Heart left ventricle (tissue), 16 donors: ENCODE measurements at places on chromosomes 11 and 22.
A peak's percentile ranks its signal among the peaks of the same experiment; 100 is the strongest.

DNA sequence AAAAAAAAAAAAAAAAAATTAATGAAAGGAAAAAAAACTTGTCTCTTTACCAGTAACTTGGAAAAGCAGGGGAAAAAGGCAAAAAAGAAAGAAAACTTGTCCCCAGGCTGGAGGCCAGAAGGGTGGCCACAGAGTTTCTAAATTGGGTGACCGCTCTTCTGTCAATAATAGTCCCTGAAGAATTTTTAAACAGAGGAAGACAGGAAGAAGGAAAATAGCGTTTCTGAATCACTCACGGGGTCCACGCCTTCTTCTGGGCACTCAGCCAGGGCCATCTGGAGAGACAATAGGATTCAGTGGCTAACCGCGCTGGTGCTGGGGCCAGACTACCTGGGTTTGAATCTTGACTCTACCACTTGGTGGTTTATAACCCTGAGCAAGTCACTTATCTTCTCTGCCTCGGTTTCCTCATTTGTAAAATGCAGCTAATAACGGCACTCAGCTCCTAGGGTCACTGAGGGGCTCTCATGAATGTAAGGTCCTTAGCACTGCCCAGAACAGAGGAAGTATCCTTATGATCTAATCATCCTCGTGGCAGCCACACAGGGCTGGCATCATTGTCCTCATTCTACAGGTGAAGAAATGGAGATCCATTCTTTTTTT is 7.0 kb downstream of the C11orf86 start:
- peaks cover 12% of the 10 kb centered on the region for H3K4me1 ChIP-seq
- no peak overlapping the region for H3K4me3 ChIP-seq
- DNase-seq, result peak; percentile 92
- no peaks in the 10 kb centered on the region for H3K27me3 ChIP-seq
- H3K27ac ChIP-seq, result peak overlapping the region; percentile 12

DNA sequence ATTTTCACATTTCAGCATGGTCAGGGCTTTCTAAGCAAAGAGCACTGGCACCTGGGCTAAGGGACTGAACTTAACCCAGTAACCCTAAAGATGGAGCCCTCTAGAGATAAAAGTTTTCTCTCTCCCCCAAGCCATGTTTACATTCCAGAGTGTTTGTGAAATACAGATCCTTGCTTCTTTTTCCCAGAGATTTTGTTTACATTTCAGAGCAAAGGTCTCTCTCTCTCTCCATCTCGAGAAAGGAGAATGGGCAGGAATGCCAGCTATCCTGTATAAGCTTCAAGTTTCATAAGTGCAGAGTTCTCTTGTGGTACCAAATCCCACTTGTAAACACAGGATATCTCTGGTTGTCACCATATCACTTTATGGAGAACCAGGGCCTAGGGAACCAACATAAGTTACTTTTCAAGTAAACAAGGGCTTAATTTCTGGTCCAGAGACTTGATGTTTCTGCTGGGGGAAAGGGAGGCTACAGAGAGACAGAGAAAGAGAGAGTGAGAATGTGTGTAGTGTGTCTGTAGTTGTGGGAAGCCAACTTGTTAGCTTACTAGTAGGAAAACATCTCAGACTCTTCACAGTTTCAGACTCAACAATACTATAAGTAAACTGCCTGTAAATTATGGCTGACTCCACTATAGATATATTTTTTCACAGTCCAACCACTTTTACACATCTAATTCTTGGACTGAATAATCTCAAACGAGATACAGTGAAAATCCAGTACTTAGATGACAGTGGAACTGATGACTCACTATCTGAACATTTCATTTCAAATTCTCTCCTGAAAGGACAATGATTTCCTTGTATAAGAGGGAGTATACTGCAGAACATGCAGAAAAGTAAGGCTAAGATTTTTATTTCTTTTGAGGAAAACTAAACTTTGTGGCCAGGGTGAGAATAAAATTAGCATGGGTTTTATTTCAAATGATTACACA is 76.2 kb downstream of the ARHGAP32 start:
- no peak overlapping the region for H3K4me3 ChIP-seq
- no peaks in the 10 kb centered on the region for H3K36me3 ChIP-seq
- no peaks in the 10 kb centered on the region for H3K4me1 ChIP-seq
- H3K27me3 ChIP-seq, result no peaks in the 10 kb centered on the region

- DNase-seq, result no peak
- no peaks in the 10 kb centered on the region for H3K27me3 ChIP-seq
- H3K4me1 ChIP-seq, result no peaks in the 10 kb centered on the region
- H3K27ac ChIP-seq, result no peak overlapping the region
- H3K4me3 ChIP-seq, result no peak overlapping the region
These were observed 2.2 kb upstream of the C11orf16 start for GRCh38 chr11:8934742-8935488.

DNA sequence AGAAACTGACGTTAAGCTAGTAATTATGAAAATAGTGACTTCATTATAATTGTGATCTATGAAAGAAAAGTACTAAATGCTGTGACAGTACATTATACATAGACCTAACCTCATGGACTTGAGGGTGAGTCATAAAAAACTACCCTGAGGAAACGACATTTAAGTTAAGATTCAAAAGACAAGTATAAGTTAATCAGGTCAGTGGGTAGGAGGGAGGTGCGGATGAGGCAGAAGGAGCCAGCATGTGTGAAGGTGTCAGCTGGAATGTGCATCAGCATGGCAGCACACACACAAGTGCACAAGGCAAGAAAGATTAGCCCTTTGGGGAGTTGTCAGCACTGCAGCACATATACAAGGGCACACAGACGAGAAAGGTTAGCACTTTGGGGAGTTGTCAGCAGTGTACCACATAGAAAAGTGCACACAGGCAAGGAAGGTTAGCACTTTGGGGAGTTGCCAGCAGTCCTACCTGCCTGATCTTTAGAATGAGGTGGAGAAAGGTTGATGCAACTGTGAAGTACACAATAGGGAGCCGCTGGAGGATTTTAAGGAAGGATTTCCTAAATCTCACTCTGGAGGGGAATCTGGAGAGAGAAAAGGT is 31.6 kb upstream of the CAVIN3 start:
- no peaks in the 10 kb centered on the region for H3K36me3 ChIP-seq
- no peak overlapping the region for H3K27ac ChIP-seq
- no peaks in the 10 kb centered on the region for H3K4me1 ChIP-seq
- no peak for DNase-seq
- H3K27me3 ChIP-seq, result no peaks in the 10 kb centered on the region

DNA sequence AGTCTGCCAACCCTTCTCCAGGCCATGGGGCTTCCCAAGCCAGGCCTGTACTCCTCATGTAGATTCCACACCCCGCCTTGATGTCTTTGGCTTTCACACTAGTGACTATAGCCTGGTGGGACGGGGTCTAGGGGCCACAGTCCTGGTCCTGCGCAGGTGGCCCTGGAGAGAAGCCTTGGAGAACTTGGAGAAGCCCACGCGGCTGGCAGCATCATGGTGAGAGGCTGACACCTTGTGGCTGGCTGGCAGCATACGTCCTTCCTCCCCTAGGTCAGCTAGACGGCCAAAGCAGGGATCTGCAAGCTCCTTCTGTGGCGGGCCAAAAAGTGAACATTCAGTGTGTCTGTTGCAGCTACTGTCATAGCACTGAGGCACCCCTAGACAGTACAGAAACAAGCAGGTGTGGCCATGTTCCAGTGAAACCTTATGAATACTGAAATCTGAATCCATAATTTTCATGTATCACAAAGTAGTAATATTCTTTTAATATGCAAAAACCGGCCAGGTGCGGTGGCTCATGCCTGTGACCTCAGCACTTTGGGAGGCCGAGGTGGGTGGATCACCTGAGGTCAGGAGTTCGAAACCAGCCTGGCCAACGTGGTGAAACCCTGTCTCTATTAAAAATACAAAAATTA is 42.0 kb downstream of the FAM83F start:
- peak; percentile 64 for DNase-seq
- H3K4me3 ChIP-seq, result no peak overlapping the region
- no peaks in the 10 kb centered on the region for H3K36me3 ChIP-seq
- H3K4me1 ChIP-seq, result peaks cover 3% of the 10 kb centered on the region
- H3K27ac ChIP-seq, result no peak overlapping the region

DNA sequence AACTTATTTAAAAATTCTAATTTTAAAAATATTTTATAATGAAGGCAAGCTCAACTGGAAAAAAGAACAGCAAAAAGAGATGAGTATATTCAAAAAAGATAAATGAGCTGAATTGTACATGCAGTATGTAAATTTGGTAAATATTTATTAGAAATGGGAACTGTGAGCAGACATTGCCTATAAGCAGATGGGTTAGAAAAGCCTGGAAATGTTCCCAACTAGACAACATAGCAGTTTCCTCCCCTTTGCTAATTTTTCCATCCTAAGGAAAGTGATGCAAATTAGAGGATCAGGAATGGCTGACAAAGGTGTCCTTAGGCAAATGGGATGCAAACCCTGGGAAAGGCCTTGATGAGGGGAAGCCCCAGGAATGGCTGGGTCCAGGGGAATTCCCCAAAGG is 37.2 kb downstream of the TP53I11 start:
- DNase-seq, result no peak
- H3K4me3 ChIP-seq, result no peak overlapping the region
- peaks cover 10% of the 10 kb centered on the region for H3K36me3 ChIP-seq
- no peaks in the 10 kb centered on the region for H3K27me3 ChIP-seq
- no peak overlapping the region for H3K27ac ChIP-seq

DNA sequence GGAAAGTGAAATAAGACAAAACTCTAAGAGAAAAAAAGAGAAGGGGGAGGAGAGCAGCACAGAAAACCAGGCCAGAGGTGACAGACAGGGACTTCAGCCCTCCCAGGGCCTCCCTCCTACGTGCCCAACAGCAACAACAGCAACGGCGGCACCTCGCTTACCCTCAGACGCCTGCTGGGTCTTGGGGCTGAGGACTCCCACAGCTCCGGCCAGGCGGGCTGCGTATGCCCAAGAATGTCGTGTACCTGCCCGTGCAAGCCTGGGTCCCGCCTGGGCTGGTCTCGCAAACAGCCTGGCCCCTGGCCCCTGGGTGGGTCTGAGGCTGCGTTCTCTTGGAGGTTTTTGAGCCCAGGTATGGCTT is 30.5 kb downstream of the ARAP1 start:
- H3K27me3 ChIP-seq, result no peaks in the 10 kb centered on the region
- H3K27ac ChIP-seq, result peak overlapping the region; percentile 82
- DNase-seq, result no peak
- no peaks in the 10 kb centered on the region for H3K36me3 ChIP-seq
- peak overlapping the region; percentile 64 for H3K4me3 ChIP-seq

DNA sequence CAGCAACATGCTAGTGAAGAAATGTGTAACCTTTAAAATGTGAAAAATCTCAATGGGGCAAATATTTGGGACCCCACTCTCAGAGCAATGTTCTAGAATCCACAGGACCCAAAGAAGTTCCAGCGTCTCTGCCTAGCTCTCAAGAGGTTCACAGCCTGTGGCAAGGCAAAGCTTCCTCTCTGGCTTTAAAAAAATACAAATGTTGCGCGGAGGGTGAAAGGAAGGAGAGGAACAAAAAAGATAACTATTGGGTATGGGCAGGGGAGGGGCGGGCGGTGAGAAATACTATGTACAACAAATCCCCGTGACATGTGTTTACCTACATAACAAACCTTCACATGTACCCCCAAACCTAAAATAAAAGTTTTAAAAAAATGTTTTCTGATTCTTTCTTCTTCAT is 53.6 kb downstream of the PITPNB start:
- H3K36me3 ChIP-seq, result no peaks in the 10 kb centered on the region
- H3K27ac ChIP-seq, result peak overlapping the region; percentile 82
- no peak overlapping the region for H3K4me3 ChIP-seq
- no peaks in the 10 kb centered on the region for H3K27me3 ChIP-seq
- no peak for DNase-seq

DNA sequence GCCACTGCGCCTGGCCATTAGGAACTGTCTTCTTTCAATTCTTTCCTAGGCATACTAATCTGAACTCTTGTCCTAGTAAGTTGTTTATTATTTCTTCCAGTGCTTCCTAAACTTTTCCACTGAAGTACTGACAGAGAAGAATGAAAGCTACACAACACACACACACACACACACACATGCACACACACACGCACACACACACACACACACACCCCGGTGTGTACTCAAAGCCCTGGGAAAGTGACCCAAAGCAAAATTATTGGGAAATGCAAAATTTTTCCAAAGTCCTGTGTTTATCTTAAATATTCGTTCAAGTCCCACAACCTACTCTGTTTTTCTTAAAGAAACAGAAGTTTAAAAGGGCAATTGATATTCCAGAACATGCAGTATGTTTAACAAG is 19.4 kb upstream of the SIK2 start:
- H3K4me1 ChIP-seq, result no peaks in the 10 kb centered on the region
- H3K27me3 ChIP-seq, result no peaks in the 10 kb centered on the region
- H3K27ac ChIP-seq, result no peak overlapping the region
